ENCODE measurements at places on chromosomes 16 and 17.

DNA sequence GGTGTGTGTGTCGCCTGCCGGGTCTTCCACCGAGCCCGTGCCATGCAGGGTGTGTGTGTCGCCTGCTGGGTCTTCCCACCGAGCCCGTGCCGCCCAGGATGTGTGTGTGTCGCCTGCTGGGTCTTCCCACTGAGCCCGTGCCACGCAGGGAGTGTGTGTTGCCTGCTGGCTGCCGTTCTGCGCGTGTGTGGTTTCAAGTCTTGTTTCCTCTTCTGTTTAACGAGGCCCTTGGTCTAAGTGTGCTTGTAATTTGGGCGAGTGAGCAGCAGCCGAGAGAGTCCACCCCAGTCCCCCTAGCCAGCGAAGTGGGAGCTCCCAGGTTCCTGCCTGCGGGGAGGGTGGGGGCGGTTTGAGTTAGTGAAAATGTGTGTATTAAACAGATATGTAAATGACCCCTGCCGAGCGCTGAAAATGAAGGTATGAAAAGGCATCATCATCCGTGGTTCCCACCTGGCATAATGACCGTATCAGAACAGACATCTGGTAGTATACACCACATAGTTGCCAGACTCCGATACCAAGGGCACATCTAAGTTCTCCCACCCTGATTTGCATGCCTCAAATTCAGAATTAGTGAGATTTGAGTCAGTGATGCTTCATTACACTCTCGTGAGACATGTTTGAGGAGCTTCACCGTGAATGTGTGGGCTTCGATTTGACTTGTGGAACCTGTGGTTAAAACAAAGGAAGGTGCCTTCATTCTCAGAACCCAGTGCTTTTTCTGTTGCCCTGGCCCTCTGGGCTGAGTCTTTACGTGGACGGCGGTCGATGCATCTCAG, 114.5 kb upstream of the CHMP6 start:
- no peak for DNase-seq

- DNase-seq: no peak
Measured at GRCh38 chr17:38861399-38861843, 7.9 kb upstream of the RPL23 start.

GRCh38 chr16:79320956-79321355, 279.6 kb downstream of the MAF start:
- no peak for DNase-seq

- no peak for DNase-seq
Measured at GRCh38 chr17:32943647-32944191, 15.8 kb downstream of the TMEM98 start.

DNA sequence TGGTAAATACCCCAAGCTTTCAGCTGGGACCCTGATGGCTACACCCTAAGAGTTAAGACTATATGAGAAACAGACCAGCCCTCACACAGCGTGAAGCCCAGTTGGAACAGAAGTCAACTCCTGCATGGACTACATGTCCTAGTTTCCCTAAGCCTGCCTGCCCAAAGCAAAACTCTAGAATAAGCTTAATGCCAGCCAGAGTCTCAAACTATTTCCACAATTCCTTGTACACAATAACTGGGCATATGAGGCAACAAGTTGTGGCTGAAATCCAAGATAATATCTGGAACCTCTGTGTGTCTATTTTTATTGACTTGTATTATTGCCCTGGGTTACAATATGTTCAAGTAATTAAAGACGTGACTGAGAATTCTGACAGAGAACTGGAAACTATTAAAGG, 19.4 kb downstream of the MYH10 start:
- DNase-seq: no peak

- no peak for DNase-seq
Measured at GRCh38 chr17:51272812-51273211, 12.5 kb downstream of the UTP18 start.

DNA sequence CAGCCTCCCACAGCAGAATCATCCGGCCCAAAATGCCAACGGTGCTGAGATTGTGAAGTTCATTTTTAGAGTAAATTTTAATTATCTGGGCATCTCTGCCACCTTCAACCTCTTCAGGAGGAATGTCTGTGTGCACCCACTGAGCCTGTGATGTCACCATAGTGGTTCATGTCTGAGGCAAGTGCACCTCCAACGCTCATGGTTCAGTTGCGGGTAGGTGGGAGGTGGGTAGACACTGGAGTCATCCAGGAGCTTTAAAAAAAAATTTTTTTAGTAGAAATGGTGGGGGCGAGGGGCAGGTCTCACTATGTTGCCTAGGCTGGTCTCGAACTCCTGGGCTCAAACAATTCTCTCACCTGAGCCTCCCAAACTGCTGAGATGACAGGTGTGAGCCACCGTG, 1.9 kb downstream of the FLYWCH1 start:
- no peak for DNase-seq

DNA sequence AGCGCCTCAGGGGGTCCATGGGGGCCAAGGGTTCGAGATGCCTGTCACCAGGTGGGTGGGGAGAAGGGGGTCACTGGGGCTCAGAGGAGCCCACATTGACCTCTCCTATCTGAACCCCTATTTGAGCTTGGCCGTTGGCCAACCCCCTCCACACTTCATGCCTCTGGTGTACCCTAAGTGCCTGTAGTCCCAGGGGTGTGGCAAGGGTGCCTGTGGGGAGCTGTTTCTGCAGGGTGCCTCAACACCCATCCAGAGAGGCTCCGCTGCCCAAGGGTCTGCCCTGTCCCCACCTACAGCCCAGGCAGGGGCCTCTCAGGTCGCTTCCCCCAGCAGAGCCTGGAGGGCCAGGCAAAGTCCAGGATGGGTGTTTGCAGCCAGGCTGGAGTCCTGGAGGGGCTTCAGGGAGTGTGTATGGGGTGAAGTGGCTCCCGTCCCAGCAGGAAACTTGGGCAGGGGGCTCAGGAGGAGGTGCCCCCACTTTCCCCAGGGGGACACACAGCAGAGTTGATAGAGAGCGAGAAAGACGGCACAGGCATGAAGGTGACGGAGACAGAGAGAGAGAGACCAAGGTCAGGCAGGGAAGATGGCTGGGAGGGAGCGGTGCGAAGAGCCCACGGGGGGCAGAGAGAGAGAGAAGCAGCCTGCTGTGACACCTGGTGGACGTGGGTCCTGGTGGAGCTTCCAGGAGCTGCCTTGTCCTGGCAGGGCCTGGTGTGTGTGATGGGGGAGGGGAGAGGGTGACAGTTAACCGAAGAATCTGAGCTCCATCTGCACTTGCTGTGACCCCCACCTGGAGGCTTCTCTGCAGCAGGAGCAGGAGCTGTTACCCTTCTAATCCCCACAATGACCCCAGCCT, at the start of gene SEPTIN12:
Gene SEPTIN12, minus strand, starts transcription at position 719 of the 856 bp plus-strand sequence. Its CDS starts 700 bp downstream, at position 19.
- no peak for DNase-seq

DNA sequence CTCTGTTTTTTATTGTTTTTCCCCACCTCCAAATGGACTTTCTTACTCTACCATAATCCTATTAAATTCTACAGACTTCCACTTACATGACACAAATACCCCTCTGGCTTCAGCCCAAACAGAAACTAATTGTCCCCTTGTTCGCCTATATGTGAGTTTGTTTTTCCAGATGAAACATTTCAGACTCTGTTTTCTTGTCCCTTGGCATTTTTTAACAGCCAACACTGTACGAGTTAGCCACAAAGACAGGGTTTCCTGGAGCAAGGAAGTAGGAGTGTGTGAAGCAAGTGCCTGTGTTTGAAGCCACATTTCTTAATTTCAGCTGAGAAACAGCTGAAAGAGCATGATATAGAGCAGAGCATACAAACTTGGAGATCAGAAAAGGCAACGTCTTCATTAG, 382.2 kb upstream of the CDH5 start:
- no peak for DNase-seq

DNA sequence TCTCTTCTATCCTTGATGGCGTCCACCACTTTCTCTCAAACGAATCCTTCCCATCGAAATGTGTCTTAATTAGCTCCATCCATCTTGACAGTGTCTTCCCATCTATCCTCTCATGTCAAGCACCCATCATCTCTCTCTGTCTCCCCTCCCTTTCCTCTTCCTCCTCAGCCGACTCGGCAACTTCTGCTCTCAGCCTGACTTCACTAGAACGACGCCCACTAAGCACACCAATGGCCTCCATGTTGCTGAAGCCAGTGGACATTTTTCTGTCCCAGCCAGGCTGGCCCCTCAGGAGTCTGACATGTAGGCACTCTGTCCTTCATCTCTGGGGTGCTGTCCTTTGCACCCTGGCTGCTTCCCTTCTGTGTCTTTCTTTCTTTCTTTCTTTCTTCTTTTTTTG, 2.5 kb upstream of the SPATA20 start:
- DNase-seq: no peak

DNA sequence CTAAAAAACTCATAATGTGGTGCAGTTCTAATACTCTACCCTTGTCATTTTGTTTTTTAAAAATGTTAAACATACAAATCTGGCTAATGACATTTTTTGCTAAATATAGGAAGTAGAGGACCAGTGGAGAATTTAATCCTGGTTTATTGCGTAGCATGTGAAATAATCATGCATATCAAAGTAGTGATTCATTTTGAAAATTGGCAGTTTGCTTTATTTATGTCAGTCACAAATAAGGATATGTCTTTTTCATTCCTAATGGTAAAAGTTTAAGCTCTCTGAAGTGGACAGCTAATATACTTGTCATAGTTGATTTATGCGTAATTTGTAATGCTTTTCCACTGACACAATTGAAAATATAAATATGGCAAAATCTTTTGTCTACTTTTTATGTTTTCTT, 224.2 kb downstream of the BCAS3 start:
- DNase-seq: no peak

DNA sequence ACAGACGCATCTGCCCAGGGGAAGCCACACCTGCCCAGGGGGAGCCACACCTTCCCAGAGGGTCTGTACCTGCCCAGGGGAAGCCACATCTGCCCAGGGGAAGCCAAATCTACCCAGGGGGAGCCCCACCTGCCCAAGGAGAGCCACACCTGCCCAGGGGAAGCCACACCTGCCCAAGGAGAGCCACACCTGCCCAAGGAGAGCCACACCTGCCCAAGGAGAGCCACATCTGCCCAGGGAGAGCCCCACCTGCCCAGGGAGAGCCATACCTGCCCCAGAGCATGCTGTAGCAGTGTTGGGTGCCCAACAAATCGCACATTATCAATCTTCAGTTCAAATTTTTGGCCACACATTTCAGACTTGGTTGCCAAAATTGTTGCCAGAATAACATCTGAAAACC, 19.6 kb downstream of the NPRL3 start:
- no peak for DNase-seq

GRCh38 chr17:13492737-13493122, 109.0 kb downstream of the HS3ST3A1 start:
- DNase-seq: no peak

DNA sequence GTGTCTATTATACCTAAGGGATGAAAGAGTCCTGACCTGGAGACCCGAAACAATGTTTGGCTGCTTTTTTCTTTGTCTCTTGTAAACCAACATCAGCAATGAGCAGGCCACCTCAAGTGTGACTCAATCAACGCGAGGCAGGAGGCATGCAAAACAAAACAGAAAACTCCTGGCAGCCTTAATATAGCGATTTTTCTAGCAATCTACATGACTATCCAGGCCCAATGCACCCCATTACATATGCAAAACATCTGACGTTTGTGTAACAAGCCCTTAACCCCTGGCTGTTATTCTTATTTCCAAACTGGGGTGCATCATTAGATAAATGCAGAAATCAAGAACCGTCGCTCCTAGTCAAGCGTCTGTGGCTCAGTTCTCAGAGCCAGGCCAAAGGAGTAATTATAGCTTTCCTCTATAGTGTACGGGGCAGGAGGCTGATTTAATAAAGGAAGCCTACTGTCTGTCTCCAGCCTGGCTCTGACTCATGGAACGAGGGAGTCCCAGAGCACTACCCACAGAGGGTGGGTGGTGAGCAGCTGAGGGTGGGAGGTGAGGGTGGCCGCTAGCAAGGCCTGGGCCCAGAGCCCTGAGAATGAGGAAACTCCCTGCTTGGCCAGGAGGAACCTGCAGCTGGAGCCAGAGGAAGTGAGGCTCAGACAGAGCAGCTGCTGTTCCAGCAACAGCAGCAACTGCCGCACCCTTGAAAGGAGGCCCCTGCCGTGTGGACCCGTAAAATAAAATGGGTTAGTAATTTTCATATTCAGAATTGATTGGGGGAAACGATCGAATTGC, 43.9 kb downstream of the CHD9 start:
- DNase-seq: no peak

DNA sequence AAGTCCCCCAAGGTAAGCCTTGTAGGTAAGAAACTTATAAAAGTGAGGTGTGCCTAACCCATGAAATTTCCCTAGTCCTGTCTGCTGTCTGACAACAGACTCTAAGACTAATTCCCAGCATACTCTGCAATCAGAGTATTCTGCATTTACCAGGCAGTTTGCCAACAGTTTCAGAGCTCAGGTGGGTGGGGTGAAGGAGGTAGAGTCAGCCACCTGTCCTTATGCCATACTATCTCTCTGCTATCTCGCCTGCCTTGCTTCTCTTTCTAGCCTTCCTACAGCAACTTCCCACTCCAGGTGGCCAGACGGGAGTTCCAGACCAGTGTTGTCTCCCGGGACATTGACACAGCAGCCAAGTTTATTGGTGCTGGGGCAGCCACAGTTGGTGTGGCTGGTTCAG, 2.3 kb downstream of the ATP5MC1 start:
- no peak for DNase-seq

DNA sequence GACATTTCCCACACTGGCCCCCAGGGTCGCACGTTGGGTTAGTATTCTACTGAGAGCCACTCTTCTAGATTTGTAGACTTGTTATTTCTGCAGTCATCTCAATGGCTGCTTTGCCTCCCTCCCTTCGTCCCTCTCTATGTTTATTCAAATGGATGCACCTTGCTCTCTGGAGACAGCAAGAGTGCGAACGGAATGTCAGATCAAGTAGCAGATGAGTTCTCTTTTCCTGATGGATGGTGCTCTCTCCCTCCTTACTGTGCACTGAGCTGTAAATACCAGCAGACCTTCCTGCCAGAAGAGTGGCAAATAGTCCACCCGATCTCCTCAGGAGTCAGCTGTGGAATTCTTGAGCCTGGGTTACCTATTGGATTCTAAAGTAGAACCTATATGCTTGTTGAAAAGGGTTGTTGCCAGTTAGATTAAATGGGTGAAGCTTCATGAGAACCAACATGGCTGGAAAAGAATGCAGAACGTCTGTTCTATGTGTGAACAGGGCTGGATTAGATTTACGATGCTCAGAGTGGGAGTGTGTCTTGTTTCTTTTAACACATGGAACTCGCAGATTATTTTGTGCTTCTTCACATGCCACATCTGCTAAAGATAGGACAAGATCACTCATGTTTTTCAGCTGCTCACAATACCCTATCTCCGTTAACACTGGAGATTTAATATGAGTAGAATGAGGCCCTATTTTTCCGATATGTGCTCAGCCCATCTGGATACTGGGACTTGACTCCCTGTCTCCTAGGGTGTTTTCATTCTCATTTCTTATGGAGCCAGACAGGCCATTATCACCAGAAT, 6.1 kb downstream of the GNAO1 start:
- DNase-seq: no peak
